ENCODE measurements at places on chromosomes 13 and 19.

DNA sequence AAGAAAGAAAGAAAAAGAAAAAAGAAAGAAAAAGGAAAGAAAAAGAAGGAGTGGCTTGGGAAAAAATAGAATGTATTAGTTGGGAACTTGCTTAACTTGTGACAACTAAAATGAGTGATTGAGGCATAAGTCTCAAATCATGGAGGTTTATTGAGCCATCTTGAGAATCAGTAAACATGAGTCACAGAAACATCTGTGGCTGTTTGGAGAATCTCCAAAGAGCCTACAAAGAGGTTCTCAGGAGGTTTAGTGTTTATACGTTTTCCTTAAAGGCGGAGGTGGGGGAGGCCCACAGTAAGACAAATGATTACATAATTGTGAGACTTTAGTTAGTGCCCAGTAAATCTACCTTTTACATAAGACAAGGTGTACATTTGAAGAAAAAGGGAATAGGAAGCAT is 38.6 kb downstream of the WDR87 start:
- DNase-seq = no peak

- no peak for DNase-seq
Measured at GRCh38 chr19:29665826-29666577, 741 bp downstream of the PLEKHF1 start.

GRCh38 chr19:51470966-51471365 is 7.4 kb upstream of the CEACAM18 start:
- no peak for DNase-seq

GRCh38 chr19:38433268-38433733 is at the start of gene RYR1:
TSS of gene RYR1 (plus strand) at chr19:38433691. CDS start at chr19:38433830, 139 bp downstream.
- DNase-seq = no peak

DNA sequence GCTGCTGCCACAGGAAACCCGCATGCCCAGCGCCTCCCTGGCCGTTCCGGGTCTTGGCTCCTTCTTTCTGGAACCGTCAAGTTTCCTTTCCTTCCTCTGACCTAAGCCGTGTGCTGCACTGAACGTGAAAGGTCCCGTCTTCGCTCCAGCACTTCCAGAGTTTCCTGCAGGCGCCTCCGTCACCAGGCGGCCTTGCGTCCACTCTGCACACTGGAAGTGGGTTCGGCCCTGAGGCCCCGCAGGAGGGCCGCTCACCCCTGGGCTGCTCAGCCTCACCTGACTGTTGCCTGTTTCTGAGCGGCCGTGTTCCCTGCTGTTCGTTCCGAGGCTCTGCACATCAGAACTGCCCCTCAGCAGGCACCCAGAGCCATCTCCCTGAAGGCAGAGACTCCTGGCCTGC is 12.3 kb upstream of the MEX3D start:
- DNase-seq = no peak

GRCh38 chr19:17570791-17571190 is 15.3 kb downstream of the COLGALT1 start:
- DNase-seq = no peak

GRCh38 chr13:79382545-79383275 is 23.3 kb downstream of the RBM26 start:
- no peak for DNase-seq

DNA sequence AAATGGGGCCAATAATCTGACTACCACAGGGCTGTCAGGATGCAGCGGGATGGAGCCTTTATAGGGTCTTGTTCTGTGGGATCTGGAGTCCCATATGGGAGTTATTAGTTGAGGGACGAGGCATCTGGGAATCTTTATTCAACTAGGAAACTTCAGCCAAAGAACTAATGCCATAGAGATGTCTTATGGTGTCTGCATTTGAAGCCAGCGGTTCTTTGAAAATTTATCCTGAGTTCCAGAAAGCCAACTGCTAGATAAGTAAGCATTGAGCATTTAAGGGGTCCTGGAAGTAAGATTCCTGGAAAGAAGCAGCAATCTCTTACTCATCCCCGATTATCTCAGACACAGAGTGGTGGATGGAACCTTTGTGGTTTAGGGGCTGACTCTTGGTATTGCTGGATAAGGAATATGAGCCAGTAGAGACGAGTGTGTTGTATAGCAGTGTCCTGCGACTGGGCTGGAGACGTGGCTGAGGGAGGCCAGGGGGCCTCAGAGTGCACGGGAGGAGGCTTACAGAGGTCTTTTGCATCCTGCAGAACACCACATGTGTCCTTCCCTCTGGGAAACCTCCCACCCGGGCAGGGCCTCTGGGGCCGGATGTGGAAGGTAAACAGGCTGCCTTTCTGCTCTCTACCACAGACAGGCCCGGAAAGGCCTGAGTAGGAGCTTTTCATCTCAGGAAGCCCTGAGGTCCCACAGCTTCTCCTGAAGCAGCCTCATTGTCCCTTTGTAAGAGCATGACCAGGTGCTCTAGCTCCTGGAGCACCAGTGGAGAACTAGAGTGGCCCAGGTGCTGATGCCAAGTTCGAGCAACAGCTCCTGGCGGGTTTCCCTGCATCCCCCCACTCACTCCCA is 28.8 kb downstream of the ACTN4 start:
- DNase-seq = no peak

DNA sequence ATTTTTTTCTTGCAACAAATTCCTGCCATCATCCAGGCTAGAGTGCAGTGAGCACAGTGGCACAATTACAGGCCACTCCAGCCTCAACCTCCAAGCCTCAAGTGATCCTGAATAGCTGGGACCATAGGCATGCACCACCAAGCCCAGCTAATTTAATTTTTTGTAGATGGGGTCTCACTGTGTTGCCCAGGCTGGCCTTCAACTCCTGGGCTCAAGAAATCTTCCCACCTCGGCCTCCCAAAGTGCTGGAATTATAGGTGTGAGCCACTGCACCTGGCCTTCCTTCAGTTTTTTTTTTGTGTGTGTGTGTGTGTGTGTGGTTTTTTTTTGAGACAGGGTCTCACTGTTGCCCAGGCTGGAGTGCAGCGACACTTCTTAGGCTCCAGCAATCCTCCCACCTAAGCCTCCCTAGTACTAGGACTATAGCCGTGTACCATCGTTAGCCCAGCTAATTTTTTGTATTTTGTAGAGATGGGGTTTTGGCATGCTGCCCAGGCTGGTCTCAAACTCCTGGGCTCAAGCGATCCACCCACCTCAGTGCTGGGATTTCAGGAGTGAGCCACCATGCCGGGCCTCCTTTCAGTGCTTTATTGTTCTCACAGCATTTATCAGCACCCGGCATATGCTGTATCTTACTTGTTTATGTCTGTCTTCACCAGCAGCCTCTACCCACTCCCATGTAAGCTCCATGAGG is 5.9 kb upstream of the SRRM5 start:
- no peak for DNase-seq

GRCh38 chr13:40999416-40999815 is 19.7 kb downstream of the ELF1 start:
- DNase-seq = no peak

- DNase-seq = no peak
Measured at GRCh38 chr13:107289540-107289939, 721.6 kb upstream of the ARGLU1 start.

DNA sequence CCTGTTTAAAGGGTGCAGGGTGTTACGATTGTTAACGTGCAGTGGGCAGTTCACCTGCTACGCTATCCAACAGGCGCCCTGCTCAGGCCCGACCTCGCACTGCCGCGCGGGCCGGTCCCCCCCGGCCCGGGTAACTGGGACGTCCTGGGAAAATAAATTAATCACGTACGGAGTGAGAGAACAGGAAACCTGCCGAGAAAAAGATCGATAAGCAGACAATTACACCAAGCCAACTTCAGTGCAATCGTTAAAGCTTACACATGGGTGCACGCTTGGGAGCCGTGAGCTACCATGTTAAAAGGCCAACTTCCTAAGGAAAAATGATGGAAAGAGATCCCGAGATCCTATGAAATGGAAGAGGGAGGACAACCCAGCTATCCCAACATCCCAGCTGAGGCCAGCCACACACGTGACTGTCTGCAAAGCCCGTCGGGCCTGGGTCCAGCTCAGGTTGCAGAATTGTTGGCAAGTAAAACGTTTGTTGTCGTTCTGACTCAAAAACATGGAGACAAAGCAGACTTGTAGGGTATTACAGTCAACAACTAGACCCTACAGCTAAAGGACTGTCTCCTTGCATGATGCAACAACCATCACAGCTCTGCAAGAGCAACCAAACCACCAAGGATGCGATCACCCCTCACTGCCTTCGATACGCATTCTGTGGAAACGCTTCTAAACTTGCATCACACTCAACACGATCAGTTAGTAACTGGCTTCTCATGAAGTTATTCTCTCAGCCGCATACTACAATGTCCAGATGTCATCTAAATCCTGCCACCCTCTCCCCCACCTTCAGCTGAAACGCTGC is 741 bp upstream of the TUBGCP3 start:
- DNase-seq = no peak

DNA sequence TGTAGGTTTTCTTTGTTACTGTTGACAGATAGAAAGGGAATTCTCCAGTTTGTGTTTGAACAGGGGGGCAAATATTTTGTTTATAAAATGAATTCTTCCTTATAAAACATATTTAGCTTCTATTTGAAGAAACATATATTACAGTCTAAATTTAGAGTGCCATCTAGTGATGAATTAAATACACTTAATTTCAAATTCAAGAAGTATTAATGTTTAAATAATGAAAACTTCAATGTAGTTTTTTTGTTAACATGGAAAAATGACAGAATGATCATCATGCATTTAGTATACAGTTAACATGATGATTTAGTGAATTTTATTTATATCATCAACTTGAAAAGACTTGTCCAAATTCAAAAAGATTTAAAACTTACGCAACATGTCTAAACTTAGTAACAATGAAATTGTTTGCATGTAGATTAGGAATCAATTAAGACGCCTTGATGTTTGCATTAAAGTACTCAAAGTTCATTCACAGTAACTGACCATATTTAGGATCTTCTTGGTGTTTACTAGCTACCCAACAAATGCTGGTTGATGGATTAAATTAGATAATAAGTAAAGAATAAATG is 765.9 kb upstream of the SLITRK1 start:
- DNase-seq = no peak

GRCh38 chr13:100148422-100148821 is 59.5 kb downstream of the PCCA start:
- DNase-seq = no peak

GRCh38 chr19:15469513-15470297 is 5.4 kb upstream of the RASAL3 start:
- no peak for DNase-seq

- DNase-seq = no peak
Measured at GRCh38 chr19:52961981-52962380, 700 bp downstream of the ZNF816 start.

GRCh38 chr19:43414554-43414953 is at the start of gene TEX101:
TSS of gene TEX101 (plus strand) at chr19:43414890. CDS start at chr19:43415920, 1,030 bp downstream.
- DNase-seq = no peak

- no peak for DNase-seq
Measured at GRCh38 chr19:31144075-31144870, 205.0 kb downstream of the TSHZ3 start.

GRCh38 chr13:45109102-45109720 is 11.1 kb upstream of the GTF2F2 start:
- no peak for DNase-seq

Measured in activated CD8-positive, alpha-beta memory T cell treated with anti-CD3 and anti-CD28 coated beads for 4 hours (primary cell).